NCI-H1436 treated with DMSO at 0.1 percent for 48 hours (cell line): ENCODE measurements at places on chromosomes 5 and 9.

GRCh38 chr9:26221290-26221689, 543.0 kb upstream of the TUSC1 start:
- no peak for DNase-seq

- no peak for DNase-seq
These were observed 114.5 kb upstream of the GPR151 start for GRCh38 chr5:146630472-146630871.

DNA sequence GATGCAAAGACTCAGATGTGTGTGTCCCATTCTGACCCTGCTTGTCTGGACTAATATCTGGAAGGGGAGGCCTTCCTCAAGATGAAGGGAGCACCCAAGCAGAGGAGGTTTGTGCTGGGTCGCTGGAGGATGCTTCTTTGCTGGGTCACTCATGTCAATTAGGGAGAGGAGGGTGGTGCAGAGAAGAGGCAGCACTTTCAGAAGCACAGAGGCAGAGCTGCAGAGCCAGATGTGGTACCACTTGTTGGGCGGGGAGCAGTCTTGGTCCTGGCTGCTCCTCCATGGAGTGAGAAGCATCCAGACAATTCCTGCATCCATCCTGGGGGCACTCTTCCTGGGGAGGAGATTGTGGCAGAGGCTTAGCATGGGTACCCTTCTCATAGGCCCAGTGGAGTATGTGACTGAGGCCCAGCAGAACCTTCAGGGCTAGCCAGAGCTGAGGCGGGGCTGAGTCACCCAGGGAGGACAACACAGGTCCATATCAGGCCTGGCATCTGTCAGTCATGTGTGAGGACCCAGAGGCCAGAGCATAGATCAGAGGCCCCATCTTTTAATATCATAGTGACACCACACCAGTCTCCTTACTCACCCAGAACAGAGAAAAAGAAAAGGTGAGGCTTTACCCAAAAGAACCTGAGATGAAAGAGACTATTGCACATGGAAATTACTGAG, 59.8 kb downstream of the TNFSF15 start:
- no peak for DNase-seq

GRCh38 chr5:61283471-61283870, 48.6 kb upstream of the ZSWIM6 start:
- DNase-seq: no peak

GRCh38 chr9:95150903-95151302, 166.6 kb downstream of the FANCC start:
- no peak for DNase-seq

- no peak for DNase-seq
These were observed 5.4 kb upstream of the TENT4A start for GRCh38 chr5:6707852-6708251.

DNA sequence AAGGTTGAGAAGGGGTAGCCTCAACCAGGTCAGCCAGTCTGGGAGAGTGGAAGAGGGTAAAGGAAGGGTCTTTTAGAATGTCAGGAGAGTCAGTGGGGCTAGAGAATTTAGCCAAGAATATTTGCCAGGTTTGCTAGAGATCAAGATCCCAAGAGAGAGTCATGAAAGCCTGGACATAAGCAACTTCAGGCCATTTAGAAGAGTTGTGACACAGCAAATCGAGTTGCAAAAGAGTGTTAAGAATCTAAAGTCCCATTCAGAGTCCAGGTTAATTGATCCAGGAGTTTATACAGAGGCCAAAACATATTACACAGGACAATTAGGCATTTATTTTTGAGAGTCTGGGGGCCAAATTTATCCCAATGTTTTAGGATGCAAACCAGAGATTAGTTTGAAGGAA, 1260.1 kb upstream of the ACO1 start:
- DNase-seq: no peak

- no peak for DNase-seq
These were observed 589.1 kb downstream of the MTRR start for GRCh38 chr5:8458038-8458383.

DNA sequence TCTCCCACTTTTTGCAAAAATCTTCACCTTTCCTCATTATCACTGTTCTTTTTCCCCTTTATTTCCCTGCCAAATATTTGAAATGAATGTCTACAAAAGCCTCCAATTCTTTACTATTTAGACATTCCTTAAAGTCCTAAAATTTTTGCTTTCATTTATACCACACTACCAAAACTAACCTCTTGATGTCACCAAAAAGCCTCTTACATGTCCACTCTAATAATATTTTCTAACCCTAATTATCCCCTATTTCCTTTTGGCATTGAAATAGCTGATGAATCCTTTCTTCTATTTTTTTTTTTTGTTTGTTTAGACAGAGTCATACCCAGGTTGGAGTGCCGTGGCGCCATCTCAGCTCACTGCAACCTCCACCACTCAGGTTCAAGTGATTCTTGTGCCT, 32.3 kb upstream of the NRG2 start:
- DNase-seq: no peak

- no peak for DNase-seq
These were observed 109.6 kb downstream of the ANKRD18B start for GRCh38 chr9:33633636-33634035.

DNA sequence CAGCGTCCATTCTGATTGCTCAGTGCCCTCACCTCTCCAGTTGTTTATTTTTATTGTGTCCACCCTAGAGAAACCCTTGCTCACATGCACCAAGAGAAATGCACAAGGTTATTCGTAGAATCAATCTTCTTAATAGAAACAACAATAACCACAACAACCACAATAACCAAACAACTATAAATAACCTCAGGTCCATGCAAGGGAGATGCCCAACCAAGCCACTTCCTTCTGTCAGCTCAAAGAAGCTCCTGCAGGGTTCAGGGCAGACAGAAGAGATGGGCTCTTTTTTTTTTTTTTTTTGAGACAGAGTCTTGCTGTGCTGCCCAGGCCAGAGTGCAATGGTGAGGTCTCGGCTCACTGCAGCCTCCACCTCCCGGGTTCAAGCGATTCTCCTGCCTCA, 14.9 kb upstream of the TCOF1 start:
- DNase-seq: no peak

GRCh38 chr9:99030092-99030511, 74.8 kb upstream of the TGFBR1 start:
- no peak for DNase-seq

GRCh38 chr9:81468084-81468595, 221.2 kb downstream of the TLE1 start:
- no peak for DNase-seq

DNA sequence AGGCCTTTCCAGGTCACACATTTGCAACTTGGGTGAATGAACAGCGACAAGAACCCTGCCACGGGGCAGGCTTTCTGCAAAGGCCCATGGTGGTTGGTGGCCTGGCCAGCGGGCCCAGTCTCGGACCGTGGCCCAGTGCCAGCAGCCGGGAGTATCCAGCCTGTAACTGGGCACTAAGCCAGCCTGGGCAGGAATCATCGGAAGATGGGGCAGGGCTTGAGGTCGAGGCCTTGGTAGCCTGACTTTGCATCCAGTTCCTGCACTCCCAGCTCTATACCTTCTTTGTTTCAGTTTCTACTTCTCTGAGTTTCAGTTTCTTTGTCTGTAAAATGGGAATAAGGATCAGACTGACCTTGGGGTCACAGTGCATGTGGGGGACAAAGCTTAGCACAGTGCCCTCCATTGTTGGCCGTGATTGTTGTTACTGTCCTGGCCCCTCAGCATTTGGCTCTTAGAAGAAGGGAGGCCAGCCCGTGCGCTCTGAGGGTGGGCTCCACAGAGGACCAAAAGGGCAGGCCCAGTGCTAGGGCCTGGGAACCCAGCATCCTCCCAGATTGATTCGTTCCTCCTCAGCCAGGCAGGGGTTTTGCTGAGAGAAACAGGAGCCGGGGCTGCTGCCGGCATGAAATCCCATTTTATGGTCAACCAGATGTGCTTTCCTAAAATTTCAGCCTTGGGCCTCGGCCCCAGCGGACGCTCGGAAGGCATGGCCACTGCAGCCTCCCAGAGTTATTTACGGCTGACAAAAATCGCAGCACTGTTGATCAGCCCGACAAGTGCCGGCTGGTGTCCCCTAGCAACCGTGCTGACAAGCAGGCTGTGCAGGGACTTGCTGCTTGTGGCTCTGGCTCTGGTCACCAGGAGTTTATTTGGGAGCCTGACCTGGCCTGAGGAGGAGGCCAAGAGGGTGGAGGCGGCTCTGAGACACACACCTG, 43.6 kb downstream of the JADE2 start:
- no peak for DNase-seq
